Activated T-helper 17 cell treated with anti-CD3 and anti-CD28 coated beads, Interleukin-2, amount 50 U/mL, for 72 hours (primary cell): ENCODE measurements at places on chromosomes 2 and 18. TPM values are rescaled to one million over a fixed set of nuclear protein-coding genes. Genes with fewer than 3 reads are reported as not detected.
A peak's percentile ranks its signal among the peaks of the same experiment; 100 is the strongest.

DNA sequence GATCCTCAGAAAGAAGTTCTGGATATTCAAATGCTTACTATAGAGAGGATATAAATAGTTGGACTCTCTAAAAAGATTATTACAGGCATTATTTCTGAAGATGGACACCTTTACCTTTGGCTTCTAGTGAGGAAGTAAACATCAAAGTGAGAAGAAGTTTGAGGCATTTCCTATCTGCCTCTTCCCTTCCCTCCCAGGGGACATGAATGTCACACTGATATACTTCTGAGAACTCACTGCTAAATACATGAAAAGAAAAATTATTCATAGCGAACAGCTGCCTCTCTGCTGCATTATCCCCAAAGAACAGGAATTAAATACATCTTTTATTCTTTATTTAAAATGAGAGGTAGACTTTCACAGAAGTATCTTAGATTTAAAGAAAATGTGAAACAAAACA is 63.6 kb upstream of the PGAP1 start:
- no peak for ATAC-seq

DNA sequence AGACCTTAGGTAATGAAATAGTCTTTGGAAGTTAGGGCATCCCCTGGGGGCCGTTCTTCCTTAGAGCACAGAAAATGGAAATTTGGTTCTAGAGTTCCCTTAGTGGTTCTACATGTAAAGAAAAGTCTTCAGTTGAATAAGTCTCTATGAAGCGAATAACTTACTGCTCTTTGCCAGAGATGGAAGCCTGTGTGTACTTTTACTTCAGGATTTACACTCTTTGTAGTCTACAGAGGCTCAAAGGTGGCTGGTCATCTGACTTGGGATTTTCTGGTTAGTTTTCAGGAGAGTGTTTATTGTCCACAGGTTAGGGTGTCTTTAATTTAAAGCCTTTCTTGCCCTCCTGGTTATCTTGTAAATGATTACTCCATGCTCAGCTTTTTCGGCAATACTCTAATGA is 210.6 kb downstream of the ZNF521 start:
- no peak for ATAC-seq

GRCh38 chr18:54218299-54218698 is 6.2 kb downstream of the MBD2 start:
- no peak for ATAC-seq

GRCh38 chr2:119760237-119760955 is 674 bp downstream of the PTPN4 start:
- ATAC-seq: peak; percentile 6

DNA sequence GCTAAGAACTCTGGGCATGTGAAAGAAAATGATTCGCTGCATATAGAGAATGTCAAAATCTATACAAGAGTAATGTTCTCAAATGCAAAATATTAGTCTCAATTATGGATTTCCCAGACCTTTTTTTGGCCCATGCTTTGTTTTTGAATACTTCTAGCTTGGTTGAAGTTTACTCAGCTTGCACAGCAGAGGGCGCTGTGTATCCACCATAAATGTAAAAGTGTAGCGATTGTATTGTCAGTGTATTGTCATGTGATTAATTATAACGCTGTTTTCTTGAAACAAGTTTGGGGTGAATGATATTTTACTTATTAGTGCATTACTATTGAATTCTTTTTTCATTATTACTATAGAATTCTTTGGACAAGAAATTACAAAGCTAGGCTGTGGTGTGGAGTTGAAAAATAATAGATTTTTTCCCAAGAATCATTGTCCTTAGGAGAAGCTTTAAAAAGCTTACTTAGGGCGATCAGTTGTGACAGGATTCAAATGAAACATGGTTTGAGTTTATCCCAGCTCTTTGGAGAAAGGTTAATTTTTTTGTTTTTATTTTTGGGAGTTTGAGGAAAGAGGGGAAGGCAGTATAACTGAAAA is 98.3 kb downstream of the PIK3C3 start:
- peak; percentile 56 for ATAC-seq

- no peak for ATAC-seq
Measured at GRCh38 chr18:48059455-48060010, 129.1 kb upstream of the SMAD2 start.

DNA sequence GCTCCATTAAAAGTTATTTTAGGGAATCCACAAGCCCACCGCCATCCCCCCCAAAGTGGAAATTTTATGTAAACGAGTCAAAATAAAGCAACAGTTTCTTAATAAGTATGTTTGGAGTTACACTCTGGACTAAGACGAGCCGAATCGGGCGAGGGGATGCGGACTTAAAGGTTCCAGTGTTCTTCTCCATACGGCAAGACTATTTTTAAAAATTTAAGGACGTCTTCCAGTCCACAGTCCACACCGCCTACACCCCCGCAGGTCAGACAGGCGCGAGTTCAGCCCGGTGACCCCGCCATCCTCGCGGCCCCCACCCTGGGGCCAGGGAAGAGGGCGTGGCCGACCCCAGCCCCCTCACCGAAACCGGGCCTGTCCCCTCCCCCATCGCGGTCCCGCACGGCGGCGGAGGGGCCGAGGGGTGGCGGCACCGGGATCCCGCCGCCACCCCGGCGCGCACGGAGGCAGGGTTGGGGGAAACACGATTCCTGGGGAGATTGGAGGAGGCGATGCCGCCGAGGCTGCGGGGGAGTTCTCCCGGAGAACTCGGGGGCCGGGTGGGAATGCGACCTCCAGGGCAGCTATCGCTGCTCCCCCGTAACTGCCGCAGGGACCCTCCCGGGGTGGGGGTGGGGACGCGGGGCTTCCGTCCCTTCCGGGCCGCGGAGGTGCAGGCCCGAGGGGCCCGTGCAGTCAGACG is 24.5 kb upstream of the SMAD7 start:
- ATAC-seq: peak; percentile 6

- peak; percentile 88 for ATAC-seq
Measured at GRCh38 chr18:55489034-55489986, 98.7 kb downstream of the TCF4 start.

DNA sequence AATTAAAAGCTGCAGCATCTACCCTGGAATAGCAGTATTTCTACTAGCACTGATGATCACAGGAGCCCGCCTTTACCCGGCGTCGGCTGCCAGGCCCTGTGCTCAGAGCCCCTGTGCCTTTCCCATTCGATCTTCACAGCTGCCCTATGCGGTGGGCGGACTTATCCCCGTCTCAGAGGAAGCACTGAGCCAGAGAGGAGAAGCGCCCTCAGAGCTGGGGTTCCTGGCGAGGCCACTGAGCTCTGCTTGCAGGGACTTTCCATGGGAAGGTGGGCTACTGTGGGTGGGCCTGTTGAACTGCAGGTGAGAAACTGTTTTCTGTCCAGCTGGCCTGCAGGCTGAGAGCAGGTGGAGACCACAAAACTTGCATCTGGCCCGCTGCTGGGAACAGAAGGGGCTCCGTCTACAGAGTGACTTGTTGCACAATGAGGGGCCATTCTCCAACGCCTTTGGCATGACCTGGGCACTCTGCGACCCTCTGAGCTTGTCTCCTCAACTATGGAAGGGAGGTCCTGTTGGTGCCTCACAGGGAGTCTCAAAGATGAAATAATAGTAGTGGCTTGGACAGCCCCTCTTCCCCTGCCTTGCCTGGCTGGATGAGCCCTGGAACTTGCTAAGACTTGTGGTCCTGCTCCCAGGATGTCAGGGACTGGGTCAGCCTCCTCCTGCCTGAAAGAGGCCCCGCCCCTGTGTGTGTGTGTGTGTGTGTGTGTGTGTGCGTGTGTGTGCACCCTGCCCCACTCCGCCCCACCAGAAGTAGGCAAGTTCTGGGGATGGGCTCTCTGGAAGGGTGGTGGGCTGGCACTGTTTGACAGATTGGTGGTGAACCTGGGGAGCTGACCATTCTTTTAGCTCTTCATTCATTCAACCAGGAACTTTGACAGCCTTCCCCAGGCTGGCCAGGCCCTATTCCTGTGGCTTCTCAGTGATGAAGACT is 32.7 kb downstream of the GLI2 start:
- no peak for ATAC-seq

GRCh38 chr2:158692372-158693103 is 102.6 kb upstream of the DAPL1 start:
- ATAC-seq: no peak

- no peak for ATAC-seq
Measured at GRCh38 chr2:127170021-127170420, 50.1 kb downstream of the CYP27C1 start.

- no peak for ATAC-seq
Measured at GRCh38 chr2:196041786-196042185, 26.9 kb downstream of the DNAH7 start.

GRCh38 chr2:104385743-104386142 is 468.2 kb upstream of the POU3F3 start:
- no peak for ATAC-seq

DNA sequence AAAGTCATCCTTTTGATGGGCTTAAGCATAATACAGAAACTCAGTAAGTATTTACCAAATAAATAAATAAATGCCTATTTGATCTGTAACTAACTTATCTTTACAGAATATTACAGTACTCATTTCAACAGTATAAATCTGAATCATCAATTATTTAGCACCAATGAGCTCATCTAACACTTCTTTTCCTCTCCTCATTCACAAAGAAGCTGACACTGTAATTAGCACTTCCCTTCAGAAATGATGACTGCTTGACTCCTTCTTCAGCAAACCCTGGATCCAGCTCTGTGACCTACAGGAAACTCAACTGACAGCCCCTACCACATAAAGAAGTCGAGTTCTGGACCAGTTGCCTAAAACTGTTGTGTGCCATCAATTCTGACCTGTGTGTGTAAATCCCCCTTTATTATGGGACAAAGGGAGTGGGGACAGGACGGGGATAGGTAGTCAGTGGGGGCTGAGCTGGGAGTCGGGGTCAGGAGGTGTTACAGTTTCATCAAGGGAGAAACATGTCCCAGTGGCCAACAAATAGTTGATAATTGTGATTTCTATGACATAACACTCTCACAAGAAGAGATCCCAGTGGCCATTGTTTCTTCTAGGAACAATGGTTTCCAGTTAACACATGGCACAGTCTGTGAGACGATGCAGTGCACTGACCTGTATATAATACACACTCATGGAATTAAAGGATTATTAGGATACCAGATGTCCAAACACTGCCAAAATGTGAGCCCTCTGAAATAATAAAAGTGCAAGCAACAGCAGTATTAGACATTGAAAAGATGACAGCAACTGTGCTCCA is 68.7 kb downstream of the STK39 start:
- peak; percentile 51 for ATAC-seq

DNA sequence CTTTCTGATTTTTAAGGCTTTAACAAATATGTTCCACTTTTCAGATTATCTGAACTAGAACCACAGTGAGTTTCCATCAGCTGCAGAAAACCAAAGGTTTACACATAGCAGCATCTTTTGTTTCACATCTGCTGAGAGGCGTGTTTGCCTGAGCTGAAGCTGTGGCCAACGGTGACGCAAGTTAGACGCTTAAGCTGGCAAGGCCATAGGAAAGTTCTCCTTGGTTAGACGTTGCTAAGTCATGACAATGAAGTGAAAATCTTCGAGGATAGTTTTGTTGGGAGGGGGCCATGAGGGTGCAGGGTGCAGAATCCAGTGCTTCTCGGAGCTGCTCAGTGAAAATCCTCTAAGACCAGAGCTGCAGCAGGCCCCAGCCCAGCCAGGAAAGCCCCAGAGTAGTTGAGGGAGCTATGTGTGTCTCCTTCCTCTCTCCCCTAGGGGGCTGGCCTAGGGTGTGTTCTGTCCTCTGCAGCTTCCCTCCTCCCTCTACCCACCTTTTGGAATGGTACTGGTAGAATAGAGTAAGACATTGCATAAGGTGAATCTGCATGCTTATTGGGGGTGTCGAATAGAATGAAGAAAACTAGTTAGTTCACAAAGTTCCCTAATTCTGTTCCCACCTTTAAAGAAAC is 105.4 kb downstream of the FHOD3 start:
- ATAC-seq: no peak

DNA sequence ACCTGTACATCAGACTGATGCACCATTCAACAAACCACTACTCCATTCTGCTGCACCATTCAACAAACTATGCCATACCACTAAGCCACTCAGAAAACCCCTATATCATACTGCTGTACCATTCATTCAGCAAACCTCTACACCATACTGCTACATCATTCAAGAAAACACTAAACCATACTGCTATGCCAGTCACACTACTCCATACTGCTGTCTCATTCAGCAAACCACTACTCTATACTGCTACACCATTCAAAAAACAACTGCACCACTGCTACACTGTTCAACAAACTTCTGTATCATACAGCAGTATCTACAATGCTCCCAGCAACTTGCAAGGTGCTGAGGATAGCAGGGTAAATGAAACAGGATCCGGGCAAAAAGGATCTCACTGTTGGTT is 12.9 kb upstream of the SLC1A4 start:
- peak; percentile 75 for ATAC-seq

DNA sequence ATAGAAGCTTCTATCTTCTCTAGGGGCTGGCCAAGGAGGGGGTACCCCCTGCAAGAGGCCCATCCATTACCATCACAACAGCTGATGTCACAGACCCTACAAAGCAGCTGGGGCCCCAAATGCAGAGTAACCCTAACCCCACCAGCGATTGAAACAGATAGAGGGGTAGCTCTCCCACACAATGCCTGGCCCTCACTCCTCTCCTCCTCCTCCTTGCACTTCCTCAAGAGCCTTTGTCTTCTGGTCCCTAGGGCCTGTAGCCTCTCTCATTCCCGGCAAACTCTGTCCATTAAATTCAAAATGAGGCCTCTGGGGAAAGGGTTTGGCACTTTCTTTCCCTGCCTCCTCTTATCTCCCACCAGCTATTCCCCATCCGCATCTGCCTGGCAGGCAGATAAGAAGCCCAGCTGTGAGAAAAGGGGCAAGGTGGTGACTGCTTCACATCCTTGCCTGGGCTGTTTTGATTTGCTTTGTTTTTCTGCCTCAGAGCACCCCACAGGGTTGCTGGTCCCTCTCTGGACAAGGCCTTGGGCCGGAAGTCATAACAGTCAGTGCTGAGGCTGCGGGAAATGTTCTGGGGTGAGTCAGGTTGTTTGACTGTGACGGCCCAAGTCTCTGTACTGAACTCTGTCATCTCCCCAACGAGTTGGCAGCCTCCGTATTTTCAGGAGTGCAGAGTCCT is 26.1 kb upstream of the CYP26B1 start:
- ATAC-seq: peak; percentile 26

GRCh38 chr2:163667064-163667887 is 68.5 kb downstream of the FIGN start:
- ATAC-seq: no peak

GRCh38 chr18:54134053-54134452 is 90.4 kb downstream of the MBD2 start:
- no peak for ATAC-seq

DNA sequence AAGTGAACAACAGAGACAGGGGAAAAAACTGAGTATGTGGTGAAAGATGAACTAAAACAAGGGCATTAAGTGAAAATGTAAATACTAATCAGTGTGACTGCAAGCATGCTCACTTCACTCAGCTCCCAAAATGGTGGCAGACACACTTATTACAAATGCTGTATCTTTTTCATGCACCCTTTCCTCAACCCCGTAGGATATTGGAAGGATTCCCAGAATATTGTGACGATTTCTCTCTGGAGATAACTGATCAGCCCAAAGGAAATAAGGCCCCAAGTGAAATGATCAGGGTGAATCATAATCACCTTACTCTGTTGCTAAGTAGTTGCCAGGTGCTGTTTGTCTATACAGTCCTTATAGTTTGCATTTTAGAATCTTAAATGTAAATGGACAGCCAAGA is 138.9 kb upstream of the IL1R2 start:
- ATAC-seq: no peak

GRCh38 chr2:3280197-3280596 is 97.4 kb downstream of the EIPR1 start:
- no peak for ATAC-seq

COL3A1 gene
- total RNA-seq: not detected

SP5 gene
- total RNA-seq: 0.19 TPM

TCF23 gene
- total RNA-seq: not detected

ITPRID2 gene
- total RNA-seq: 57.4 TPM

VIL1 gene
- not detected for total RNA-seq

ZAP70 gene
- 233 TPM for total RNA-seq

NDUFV2 gene
- 406 TPM for total RNA-seq

ALPP gene
- not detected for total RNA-seq

CD8B2 gene
- not detected for total RNA-seq
